Hypothalamus (tissue), 51 donors: ENCODE measurements at places on chromosomes 1 and 21.

- no peak for DNase-seq
Measured at GRCh38 chr21:28892199-28893111, 100.2 kb downstream of the LTN1 start.

- no peak for DNase-seq
Measured at GRCh38 chr1:219788700-219789099, 139.7 kb downstream of the SLC30A10 start.

GRCh38 chr1:209929751-209930150 lies 8.3 kb upstream of the SYT14 start:
- DNase-seq = no peak

DNA sequence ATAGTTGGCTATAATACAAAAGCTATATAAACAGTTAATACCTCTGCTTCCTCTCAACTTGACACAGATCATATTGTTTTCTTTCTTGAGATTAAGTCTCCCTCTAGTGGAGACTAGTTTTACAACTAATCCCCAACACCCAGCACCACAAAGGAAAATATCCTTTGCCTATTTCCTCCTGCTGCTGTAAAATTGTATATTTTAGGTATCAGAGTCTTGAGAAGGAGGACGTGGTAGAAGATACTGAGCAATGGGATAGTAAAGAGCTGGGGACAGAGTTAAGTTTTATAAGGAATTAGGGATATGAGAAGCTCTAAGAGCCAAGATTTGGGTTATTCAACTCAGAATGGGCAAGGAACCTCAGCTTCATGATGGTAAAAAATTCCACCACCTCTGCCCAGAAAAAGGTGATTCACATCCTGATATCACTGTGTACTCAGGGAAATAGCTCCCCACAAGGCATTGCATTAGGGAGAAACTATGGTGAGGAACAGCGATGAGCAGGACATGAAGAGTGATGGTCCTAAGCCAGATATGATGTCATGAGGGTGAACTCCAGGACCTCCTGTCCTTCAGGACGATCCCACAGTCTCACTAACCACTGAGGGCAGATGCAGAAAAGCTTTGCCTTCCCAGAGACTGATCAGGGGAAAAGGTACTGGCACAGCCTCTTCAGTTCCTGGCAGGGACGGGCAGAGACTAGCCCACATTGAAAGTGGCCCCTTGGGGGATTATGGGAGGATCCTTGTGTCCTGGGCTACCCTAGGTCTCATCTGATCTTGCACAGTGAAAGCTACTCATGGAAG lies 14.7 kb upstream of the CFAP126 start:
- no peak for DNase-seq

DNA sequence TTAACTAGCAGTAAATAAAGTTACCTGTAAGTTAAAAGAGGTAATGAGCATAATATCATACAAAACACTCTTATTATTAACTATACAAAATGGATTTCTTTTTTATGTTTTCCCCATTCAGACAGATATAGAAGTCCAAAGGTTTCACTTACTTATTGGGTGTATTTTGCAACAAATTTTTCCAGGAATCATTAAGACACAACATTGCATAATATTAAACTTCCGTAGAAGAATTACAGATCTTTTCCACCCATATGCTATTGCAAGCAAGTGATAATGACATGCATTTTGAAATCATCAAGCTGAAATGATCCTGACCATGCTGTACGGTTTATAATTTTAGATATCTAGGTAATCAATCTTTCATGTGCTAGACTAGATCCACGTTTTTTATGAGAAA lies 957.0 kb downstream of the NCAM2 start:
- no peak for DNase-seq

DNA sequence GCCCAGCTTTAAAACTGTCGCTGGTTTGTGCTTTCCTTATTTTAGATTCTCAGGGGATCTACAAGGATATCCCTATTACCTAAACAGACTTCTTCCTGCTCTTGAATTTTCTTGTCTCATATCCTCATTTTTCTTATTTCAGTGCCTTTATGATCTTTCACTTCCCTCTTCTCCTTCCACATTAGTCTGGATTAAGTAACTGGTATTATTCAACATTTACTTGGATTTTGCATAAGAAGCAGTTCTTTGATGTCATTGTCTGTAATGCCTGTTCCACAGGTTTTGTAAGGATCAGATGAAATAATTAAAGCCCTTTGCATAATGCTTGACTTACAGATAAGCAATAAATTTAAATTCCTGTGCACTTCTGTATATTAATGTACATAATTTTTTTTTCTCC lies 26.5 kb downstream of the CXADR start:
- DNase-seq = no peak

DNA sequence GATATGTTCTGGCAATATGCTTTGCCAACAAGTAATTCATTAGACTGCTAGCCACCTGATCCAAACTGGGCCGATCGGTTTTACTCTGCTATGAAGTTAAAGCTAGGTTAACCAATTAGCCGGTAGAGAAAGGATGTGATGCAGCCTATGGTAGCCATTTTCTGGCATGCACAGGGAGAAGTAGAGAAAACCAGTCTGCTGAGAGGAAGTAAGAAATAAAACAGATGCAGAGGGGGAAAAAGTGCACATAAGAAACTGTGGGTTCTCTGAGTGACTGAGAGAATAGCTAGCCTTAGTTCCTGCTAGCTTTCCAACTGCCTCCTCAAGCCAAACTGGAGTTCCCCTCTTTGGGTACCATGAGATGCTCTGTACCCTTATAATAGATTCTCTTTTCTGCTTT lies 52.8 kb downstream of the ARID4B start:
- DNase-seq = no peak

DNA sequence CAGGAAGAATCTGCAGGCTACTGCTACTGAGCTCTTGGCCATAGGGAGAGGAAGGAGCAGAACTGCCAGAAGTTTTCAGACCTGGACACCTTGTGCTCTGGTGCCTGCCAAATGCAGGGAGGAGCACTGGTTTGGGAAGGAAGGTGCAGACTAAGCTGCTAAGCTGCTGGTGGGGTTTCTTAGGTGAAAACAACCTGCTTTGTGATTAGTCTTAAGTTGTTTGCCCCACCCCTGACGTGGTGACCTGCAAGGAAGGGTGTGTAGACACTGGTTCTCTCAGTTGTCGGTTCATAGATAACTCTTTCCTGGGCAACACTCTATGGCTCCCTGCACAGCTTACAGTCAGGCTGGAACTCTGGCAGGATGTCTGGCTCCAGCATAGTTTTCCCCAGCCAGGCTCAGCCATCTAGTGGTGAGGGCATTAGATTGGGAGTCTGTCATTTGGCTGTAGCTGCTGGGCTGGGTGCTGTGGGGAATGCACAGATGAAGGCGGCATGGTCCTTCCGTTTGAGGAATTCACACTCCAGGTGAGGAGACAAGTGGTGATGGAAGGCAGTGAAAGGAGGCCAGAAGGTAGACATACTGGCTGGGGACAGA lies 10.3 kb upstream of the S100A10 start:
- no peak for DNase-seq

DNA sequence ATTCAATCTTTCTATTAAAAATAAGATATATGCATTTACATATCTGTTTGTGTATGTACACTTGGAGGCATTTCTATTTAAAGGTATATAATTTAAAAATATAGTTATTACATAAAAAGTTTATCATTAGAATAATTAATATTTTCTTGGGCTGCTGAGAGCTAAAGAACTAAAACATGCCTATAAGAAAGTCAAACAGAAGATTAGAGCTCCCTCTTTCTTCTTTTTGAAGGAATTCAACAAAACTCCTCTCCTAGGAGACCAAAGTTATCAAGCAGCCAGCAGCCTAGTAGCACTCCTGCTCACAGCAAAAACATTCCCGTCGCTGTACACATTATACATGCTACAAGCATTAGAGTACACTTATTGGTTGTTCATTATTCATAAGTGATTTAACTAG lies 216.4 kb downstream of the VAV3 start:
- DNase-seq = no peak

DNA sequence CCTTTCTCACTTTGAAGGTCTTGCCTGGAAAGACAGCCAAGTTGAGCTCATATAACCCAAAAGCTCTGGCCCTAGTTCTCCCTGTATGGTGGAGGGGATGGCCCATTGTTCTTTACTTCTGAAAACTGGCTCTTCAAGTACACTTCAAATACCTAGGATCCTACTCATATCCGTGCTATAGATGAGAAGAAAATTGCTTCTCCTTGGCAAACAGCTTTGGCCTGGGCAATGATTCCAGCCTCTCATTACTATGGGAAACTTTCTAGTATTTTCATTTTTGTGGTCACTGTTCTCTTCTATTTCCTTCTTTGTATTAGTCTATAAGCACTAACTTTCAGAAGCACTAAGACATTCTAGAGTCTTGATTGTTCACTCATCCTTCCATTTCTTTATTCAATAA lies 53.7 kb downstream of the ZNF697 start:
- DNase-seq = no peak

- DNase-seq = no peak
Measured at GRCh38 chr1:183370399-183371058, 47.7 kb downstream of the NMNAT2 start.

GRCh38 chr1:6762060-6762459 lies 23.2 kb upstream of the CAMTA1 start:
- no peak for DNase-seq

- no peak for DNase-seq
Measured at GRCh38 chr1:157155658-157156057, 17.5 kb upstream of the ETV3 start.

- no peak for DNase-seq
Measured at GRCh38 chr1:37721565-37721964, 29.2 kb downstream of the CDCA8 start.

GRCh38 chr1:65388908-65389695 lies 31.4 kb upstream of the LEPR start:
- no peak for DNase-seq

DNA sequence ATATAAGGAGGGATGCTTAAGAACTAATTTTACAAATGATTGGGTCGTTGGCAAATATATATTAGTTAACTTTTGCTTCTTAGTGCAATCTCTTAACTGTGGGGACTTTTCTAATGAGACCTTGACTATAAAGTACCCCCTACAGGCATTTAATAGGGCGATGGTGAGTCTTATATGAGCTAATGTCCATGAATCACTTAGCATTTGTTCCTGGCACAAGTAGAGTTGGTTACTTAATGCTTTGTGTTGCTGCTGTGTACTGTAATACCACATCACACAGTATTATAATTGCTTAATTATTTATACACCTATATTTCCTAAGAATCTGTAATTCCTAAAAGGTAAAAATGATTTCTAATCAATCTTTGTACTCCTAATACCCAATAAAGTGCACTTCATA lies 25.3 kb upstream of the TMCO1 start:
- no peak for DNase-seq

- no peak for DNase-seq
Measured at GRCh38 chr1:196063294-196063693, 544.9 kb downstream of the KCNT2 start.

DNA sequence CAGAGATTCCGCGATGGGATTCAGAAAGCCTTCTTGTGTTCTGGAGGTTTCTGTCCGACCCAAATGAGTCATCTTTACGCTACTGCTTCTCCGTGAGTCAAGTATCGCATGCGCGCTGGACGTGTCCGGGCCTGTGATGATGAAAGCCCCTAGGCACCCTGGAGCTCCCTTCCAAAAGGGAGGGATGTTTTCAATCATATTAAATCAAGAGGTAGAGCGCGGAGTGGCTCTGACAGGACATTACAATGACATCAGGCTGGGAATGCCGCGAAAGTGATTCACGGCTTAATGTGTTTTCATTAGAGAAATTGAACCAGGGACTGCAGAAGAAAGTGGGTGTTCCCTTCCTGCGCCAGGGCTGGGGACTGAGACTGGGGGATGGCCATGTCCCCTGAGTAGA lies 48.5 kb downstream of the AJAP1 start:
- DNase-seq = no peak

GRCh38 chr1:66311628-66312027 lies 222.3 kb upstream of the SGIP1 start:
- DNase-seq = no peak

- DNase-seq = no peak
Measured at GRCh38 chr1:109279615-109280278, 3.2 kb downstream of the PSRC1 start.

DNA sequence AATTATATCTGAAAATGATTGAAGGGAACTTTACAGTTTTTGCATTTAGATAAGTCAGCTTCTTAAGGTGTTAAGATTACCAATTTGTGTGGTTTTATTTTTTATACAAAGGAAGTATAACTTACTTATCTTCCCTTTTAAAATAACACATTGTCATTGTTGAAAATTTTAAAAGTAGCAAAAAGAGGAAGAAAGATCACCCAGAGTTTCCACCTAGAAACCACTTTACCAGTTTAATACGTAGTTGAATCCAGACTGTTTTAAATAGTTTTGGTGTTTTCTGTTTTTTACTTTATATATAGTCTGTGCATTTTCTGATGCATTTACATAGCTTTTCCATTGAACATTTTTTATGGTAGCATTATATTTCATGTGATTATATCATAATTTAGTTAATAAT lies 6.1 kb downstream of the CCDC18 start:
- DNase-seq = no peak

GRCh38 chr1:159798893-159799292 lies 3.3 kb upstream of the FCRL6 start:
- peak; percentile 65 for DNase-seq

DNA sequence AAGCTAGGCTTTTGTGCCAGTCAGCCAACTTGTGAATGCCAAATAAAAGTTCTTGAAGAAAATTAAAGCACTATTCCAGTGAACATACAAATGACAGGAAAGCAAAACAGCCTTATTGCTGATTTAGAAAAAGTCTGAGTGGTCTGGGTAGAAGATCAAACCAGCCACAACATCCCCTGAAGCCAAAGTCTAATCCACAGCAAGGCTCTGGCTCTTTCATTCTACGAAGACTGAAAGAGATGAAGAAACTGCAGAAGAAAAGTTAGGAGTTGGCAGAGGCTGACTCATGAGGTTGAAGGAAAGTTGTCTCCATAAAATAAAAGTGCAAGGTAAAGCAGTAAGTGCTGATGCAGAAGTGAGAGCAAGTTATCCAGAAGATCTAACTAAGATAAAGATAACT lies 65.9 kb downstream of the LHX4 start:
- no peak for DNase-seq

DNA sequence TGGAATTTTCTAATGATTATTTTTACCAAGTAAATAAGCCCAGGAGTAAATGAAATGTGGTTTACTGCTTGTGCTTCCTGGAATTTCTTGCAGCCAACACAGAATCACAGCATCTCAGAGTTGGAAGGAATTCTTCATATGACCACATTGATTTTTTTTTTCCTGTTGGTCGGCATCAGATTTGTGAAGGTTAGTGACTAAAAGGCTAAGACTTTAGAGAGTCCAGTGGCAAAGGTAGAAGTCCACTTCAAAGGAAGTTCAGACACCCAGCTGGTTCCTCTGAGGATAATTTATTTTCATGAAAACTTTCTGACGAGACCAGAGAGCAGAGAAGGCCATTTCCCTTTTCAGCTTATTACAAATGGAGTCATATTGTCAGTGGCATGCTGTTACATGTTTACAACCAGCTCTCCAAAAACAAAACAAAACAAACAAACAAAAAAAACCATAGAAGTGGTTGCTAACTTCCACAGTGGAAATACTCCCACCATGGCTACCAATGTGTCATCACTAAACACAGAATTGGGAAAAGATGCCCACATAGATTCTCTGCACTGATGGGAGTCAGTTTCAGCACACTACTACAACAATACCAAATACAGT lies 77.2 kb upstream of the CDC42BPA start:
- no peak for DNase-seq

- no peak for DNase-seq
Measured at GRCh38 chr1:166908942-166909341, 32.9 kb upstream of the TADA1 start.

- no peak for DNase-seq
Measured at GRCh38 chr1:201282931-201283829, at the start of gene PKP1. Gene PKP1, plus strand, starts transcription at chr1:201283506. Its CDS starts 197 bp downstream, at chr1:201283703.

GRCh38 chr21:40118527-40118926 lies 251.3 kb downstream of the PCP4 start:
- no peak for DNase-seq
